ENCODE measurements at places on chromosomes 16 and 17. TPM values are rescaled to one million over a fixed set of nuclear protein-coding genes. Genes with fewer than 3 reads are reported as not detected.

SLC16A6 gene
- 3.5 TPM for total RNA-seq

LPCAT2 gene
- total RNA-seq = 16.1 TPM

NT5M gene
- 4.6 TPM for total RNA-seq

CCL17 gene
- not detected for total RNA-seq

TANGO6 gene
- total RNA-seq = 40.4 TPM

B3GNT9 gene
- total RNA-seq = 1.8 TPM

GDPD1 gene
- 51.7 TPM for total RNA-seq

MT1B gene
- total RNA-seq = not detected

MMP15 gene
- total RNA-seq = 19.4 TPM

PDE6G gene
- not detected for total RNA-seq

CNTNAP1 gene
- total RNA-seq = 31.6 TPM

TBL3 gene
- total RNA-seq = 13.1 TPM

FOXC2 gene
- total RNA-seq = 0.23 TPM

C17orf67 gene
- 3.2 TPM for total RNA-seq

PYCARD gene
- 7.4 TPM for total RNA-seq

GLIS2 gene
- 5.8 TPM for total RNA-seq

SLC38A8 gene
- 2.8 TPM for total RNA-seq

UNC45B gene
- not detected for total RNA-seq

ABI3 gene
- 0.92 TPM for total RNA-seq

C17orf78 gene
- not detected for total RNA-seq

KRTAP2-2 gene
- not detected for total RNA-seq

ZNF205 gene
- total RNA-seq = 15.9 TPM

WNK4 gene
- total RNA-seq = 0.69 TPM

SNTB2 gene
- total RNA-seq = 11.5 TPM

DNAAF8 gene
- 2.1 TPM for total RNA-seq

ELMO3 gene
- 0.69 TPM for total RNA-seq

C17orf107 gene
- 3.0 TPM for total RNA-seq

HASPIN gene
- 1.4 TPM for total RNA-seq

NPTX1 gene
- 6.7 TPM for total RNA-seq

CRISPLD2 gene
- 4.6 TPM for total RNA-seq

PRRT2 gene
- total RNA-seq = 34.1 TPM

KRT9 gene
- not detected for total RNA-seq

MYO19 gene
- 54.0 TPM for total RNA-seq

ABCC12 gene
- 0.46 TPM for total RNA-seq

OTOA gene
- total RNA-seq = 0.69 TPM

RASD1 gene
- total RNA-seq = 18.2 TPM

CD300E gene
- not detected for total RNA-seq

TPSD1 gene
- total RNA-seq = not detected

SULT1A4 gene
- 2.1 TPM for total RNA-seq

PRSS36 gene
- total RNA-seq = 2.8 TPM

STAC2 gene
- total RNA-seq = 0.46 TPM

ABCA9 gene
- total RNA-seq = 8.8 TPM

TBC1D3C gene
- 1.4 TPM for total RNA-seq

CYLD gene
- total RNA-seq = 58.1 TPM

MYO15A gene
- 2.5 TPM for total RNA-seq

HES7 gene
- total RNA-seq = 0.46 TPM

CA4 gene
- 1.8 TPM for total RNA-seq

UTS2R gene
- not detected for total RNA-seq

QRICH2 gene
- 7.8 TPM for total RNA-seq

TNP2 gene
- not detected for total RNA-seq
